ENCODE measurements at places on chromosomes 1 and 21. TPM values are rescaled to one million over a fixed set of nuclear protein-coding genes. Genes with fewer than 3 reads are reported as not detected.

Gene SERTAD4
- 3.2 TPM for total RNA-seq

Gene KIAA1614
- 3.1 TPM for total RNA-seq

Gene NIT1
- total RNA-seq: 40.6 TPM

Gene CA6
- total RNA-seq: not detected
